ENCODE measurements at places on chromosomes 16 and 17. TPM values are rescaled to one million over a fixed set of nuclear protein-coding genes. Genes with fewer than 3 reads are reported as not detected.
A peak's percentile ranks its signal among the peaks of the same experiment; 100 is the strongest.

The HOXB4 gene
- total RNA-seq = not detected

The LITAFD gene
- not detected for total RNA-seq

GRCh38 chr17:13539421-13539820 lies 62.3 kb downstream of the HS3ST3A1 start:
- DNase-seq = no peak
- H3K27ac ChIP-seq = no peak overlapping the region
- no peaks in the 10 kb centered on the region for H3K36me3 ChIP-seq
- H3K27me3 ChIP-seq = no peaks in the 10 kb centered on the region
- H3K4me3 ChIP-seq = no peak overlapping the region
- H3K4me1 ChIP-seq = peaks cover 51% of the 10 kb centered on the region

GRCh38 chr17:17590883-17591354 lies 589 bp downstream of the PEMT start:
- no peaks in the 10 kb centered on the region for H3K36me3 ChIP-seq
- peak overlapping the region; percentile 86 for H3K4me3 ChIP-seq
- H3K4me1 ChIP-seq = peaks cover 18% of the 10 kb centered on the region
- H3K27me3 ChIP-seq = no peaks in the 10 kb centered on the region
- peak overlapping the region; percentile 76 for H3K27ac ChIP-seq

The ABAT gene
- total RNA-seq = 3.0 TPM

The KLHL10 gene
- not detected for total RNA-seq

The SLC5A11 gene
- not detected for total RNA-seq

DNA sequence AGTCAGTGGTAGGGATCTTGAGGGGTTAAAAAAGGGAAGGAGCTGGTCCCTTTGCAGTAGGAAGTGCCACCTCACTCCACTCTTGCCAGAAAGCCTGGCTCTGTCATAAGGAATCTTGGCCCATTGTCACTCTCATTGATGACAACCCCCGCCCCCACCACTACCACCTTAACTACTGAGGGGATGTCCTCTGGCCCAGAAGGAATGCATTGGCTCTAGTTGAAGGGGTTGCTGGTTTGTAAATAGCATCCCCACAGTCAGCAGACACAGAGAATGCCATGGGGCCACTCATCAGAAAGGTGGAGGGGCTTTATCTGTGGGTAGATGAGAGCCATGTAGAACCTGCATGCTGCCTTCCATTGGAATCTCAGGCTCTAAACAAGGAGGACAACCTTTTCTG lies 316.2 kb downstream of the WWOX start:
- no peak overlapping the region for H3K4me3 ChIP-seq
- H3K27me3 ChIP-seq = no peaks in the 10 kb centered on the region
- DNase-seq = no peak
- H3K27ac ChIP-seq = no peak overlapping the region

- peak overlapping the region; percentile 99 for H3K4me3 ChIP-seq
- peaks cover 23% of the 10 kb centered on the region for H3K36me3 ChIP-seq
- peaks cover 64% of the 10 kb centered on the region for H3K4me1 ChIP-seq
Observed at GRCh38 chr17:15261258-15261801, 3.8 kb downstream of the PMP22 start.

The CES1 gene
- total RNA-seq = not detected

DNA sequence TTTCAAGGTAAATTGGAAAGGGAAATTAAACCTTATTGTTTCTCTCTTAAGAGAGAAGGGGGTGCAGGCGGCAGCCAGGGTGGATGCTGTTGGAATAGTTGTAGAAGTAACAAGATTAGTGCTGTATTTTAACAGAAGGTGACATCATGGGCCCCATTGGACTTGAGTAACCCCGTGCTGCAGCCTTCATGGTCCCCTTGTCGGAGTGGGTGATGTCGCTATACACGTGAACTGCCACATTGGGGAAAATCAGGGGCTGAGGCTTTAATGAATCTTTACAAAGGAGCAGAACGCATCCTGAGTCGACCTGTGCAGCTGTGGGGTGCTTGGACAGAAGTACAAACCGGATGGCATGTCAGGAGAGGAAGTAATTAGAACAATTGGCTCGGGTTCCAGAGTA lies 3.2 kb downstream of the SNX11 start:
- no peak overlapping the region for H3K27ac ChIP-seq
- no peaks in the 10 kb centered on the region for H3K27me3 ChIP-seq
- peaks cover 5% of the 10 kb centered on the region for H3K36me3 ChIP-seq
- H3K4me1 ChIP-seq = peaks cover 21% of the 10 kb centered on the region
- no peak overlapping the region for H3K4me3 ChIP-seq

DNA sequence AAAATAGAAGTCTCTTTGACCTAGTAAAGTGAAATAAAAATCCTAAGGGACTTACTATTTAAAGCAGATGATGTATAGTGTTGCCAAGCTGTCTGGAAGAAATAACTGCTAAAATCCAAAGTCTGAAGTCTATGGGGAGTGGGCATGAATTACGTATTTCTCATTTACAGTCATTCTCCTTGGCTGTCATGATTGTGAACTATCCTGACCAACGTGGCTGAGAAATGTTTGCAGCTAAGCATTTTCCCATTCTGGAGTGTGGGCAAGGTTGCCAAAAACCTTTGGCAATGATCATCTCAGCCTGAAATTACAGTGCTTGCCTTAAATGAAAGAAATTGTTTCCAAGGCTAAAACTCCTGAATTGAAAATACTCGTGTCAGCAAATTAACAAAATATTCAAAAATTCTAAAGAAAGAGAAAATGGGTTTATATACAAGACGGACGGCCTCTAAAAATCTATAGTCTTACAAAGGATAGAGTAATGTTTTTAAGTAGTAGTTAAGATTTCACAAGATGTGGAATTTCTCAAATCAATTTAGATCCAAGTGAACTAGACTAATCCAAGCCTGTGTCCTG lies 77.0 kb downstream of the CACNG1 start:
- DNase-seq = no peak
- no peak overlapping the region for H3K4me3 ChIP-seq
- H3K36me3 ChIP-seq = peaks cover 46% of the 10 kb centered on the region
- H3K27ac ChIP-seq = peak overlapping the region; percentile 25
- no peaks in the 10 kb centered on the region for H3K27me3 ChIP-seq

The CCDC154 gene
- 1.0 TPM for total RNA-seq

The KRTAP4-3 gene
- not detected for total RNA-seq

GRCh38 chr17:19645734-19646201 lies 2.8 kb upstream of the ALDH3A2 start:
- H3K4me3 ChIP-seq = no peak overlapping the region
- peak overlapping the region; percentile 35 for H3K27ac ChIP-seq
- peaks cover 13% of the 10 kb centered on the region for H3K27me3 ChIP-seq
- peaks cover 35% of the 10 kb centered on the region for H3K4me1 ChIP-seq
- DNase-seq = no peak

GRCh38 chr17:59456428-59456827 lies 109.0 kb upstream of the DHX40 start:
- H3K36me3 ChIP-seq = no peaks in the 10 kb centered on the region
- no peak overlapping the region for H3K4me3 ChIP-seq
- no peak overlapping the region for H3K27ac ChIP-seq
- DNase-seq = no peak
- peaks cover 14% of the 10 kb centered on the region for H3K27me3 ChIP-seq

DNA sequence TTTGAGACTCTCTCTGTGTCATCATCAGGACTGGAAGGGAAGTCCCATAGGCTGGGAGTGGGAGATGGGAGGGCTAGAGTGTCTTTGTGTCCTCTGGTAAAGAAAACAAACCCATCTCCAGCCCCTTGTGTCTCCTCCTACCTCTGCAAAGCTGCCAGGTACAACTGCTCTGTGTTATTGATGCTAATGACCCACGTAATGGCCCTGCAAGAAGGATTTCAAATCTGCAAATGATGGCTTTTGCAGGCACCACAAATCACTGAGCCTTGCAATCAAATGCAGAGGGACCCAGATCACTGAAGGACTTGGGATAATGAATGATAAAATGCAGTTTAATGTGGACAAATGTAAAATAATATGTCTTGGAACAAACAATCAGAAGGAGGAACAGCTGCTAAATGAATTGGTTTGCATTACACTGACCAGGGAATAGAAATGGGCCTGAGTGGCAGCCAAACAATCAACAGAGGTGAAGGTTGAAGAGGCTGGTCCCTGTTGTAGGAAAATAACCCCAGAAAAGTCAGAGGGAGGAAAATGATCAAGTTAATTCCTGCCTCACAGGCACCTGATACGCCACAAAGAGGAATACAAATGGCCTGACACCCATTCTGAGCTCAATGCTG lies 425.1 kb downstream of the UTP18 start:
- H3K4me1 ChIP-seq = no peaks in the 10 kb centered on the region
- no peak for DNase-seq
- no peak overlapping the region for H3K27ac ChIP-seq
- H3K27me3 ChIP-seq = no peaks in the 10 kb centered on the region

- DNase-seq = no peak
- no peak overlapping the region for H3K27ac ChIP-seq
- no peaks in the 10 kb centered on the region for H3K27me3 ChIP-seq
- no peak overlapping the region for H3K4me3 ChIP-seq
- no peaks in the 10 kb centered on the region for H3K4me1 ChIP-seq
Observed at GRCh38 chr17:72639711-72640110, 452.8 kb downstream of the SLC39A11 start.

- H3K36me3 ChIP-seq = no peaks in the 10 kb centered on the region
- H3K4me3 ChIP-seq = no peak overlapping the region
- no peaks in the 10 kb centered on the region for H3K4me1 ChIP-seq
- no peak overlapping the region for H3K27ac ChIP-seq
- H3K27me3 ChIP-seq = no peaks in the 10 kb centered on the region
Observed at GRCh38 chr16:12437761-12438440, 365.8 kb downstream of the CPPED1 start.

DNA sequence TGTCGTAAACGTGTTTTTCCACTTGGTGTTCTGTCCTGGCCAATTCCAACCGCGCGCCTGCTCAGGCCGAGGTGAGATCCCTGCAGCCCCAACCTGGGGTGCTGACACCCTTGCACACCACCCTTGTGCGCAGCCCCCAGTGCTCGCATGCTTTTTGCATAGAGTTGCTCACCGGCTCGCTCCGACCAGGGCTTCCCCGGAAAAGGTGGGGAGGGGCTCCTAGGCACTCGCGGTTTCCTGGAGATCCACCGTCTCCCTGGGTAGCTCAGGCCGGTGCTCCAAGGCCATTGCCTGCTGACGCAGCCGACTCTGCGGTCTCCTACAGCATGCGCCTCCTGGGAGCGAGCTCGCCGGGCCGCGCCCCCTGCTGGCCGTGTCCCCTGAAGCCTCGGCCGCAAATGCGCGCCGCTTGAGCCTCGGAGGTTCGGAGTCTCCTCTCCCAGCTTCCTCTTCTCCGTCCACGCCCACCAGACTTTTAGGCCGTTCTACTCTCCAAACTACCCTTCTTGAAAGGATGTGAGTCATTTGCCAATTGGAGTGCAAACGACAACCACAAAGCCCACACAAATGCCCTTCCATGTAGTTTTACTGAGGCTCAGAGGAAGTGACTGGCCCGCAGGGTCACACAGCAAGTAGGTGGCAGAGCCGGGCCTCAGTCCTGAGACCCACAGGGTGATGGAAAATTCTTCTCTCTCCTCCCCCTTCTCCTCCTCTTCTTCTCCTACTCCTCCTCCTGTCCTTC lies 7.2 kb upstream of the PDP2 start:
- no peaks in the 10 kb centered on the region for H3K36me3 ChIP-seq
- H3K27ac ChIP-seq = peak overlapping the region; percentile 82

The BANP gene
- total RNA-seq = 19.5 TPM

- H3K36me3 ChIP-seq = no peaks in the 10 kb centered on the region
- no peak for DNase-seq
- no peak overlapping the region for H3K27ac ChIP-seq
- no peak overlapping the region for H3K4me3 ChIP-seq
Observed at GRCh38 chr16:81899601-81900000, 111.7 kb downstream of the SDR42E1 start.

- DNase-seq = no peak
- H3K27me3 ChIP-seq = no peaks in the 10 kb centered on the region
- H3K36me3 ChIP-seq = no peaks in the 10 kb centered on the region
- H3K27ac ChIP-seq = no peak overlapping the region
Observed at GRCh38 chr16:24013864-24014645, 178.3 kb downstream of the PRKCB start.

GRCh38 chr17:43860077-43860725 lies 13.2 kb downstream of the CD300LG start:
- no peaks in the 10 kb centered on the region for H3K36me3 ChIP-seq
- H3K4me3 ChIP-seq = no peak overlapping the region
- H3K27me3 ChIP-seq = peaks cover 37% of the 10 kb centered on the region
- DNase-seq = no peak

DNA sequence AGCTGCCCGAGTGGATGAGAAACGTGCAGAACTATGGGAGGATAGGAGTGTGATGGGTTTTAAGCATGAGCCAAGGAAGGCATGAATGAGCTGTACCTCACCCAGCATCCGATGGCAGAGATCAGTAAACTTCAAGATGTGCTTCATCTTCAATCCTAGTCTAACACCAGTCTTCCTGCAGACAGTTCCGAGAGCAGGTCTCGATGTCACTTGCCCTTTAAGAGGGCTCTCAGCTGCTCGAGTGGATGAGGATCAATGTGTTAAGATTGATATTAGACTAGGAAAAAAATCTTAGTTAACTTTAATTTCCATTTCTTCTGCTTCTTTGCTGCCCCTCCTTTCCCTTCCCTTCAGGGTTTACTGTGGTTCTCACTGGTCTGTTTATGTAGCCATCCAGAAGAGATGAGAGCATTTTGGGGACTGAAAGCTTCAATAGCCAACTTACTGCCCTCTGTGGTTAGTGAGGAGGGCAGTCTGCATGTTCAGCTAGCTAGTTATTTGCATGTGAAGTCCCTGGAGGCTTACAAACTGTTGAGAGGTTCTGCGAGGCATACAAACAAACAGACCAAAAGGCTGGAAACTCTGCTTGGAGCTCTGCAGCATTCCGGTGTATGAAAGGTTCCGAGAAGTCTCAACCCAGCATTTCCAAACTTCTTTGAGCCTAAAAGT lies 15.3 kb downstream of the KLHL36 start:
- no peak for DNase-seq
- H3K4me1 ChIP-seq = no peaks in the 10 kb centered on the region
- H3K27ac ChIP-seq = no peak overlapping the region
- H3K27me3 ChIP-seq = no peaks in the 10 kb centered on the region
- no peak overlapping the region for H3K4me3 ChIP-seq

- H3K36me3 ChIP-seq = no peaks in the 10 kb centered on the region
- DNase-seq = no peak
- peaks cover 30% of the 10 kb centered on the region for H3K27me3 ChIP-seq
- H3K4me3 ChIP-seq = no peak overlapping the region
- H3K27ac ChIP-seq = no peak overlapping the region
Observed at GRCh38 chr17:79065105-79065670, 9.4 kb upstream of the ENGASE start.

The KRTAP1-5 gene
- total RNA-seq = not detected

The EVPLL gene
- total RNA-seq = not detected

GRCh38 chr17:67853703-67854102 lies 28.4 kb downstream of the BPTF start:
- no peaks in the 10 kb centered on the region for H3K27me3 ChIP-seq
- peaks cover 24% of the 10 kb centered on the region for H3K36me3 ChIP-seq
- peaks cover 31% of the 10 kb centered on the region for H3K4me1 ChIP-seq
- H3K27ac ChIP-seq = no peak overlapping the region
- DNase-seq = no peak

Data from osteocyte (in vitro differentiated cells).